ENCODE measurements at places on chromosomes 11 and 22.

GRCh38 chr11:37544491-37544890, 946.5 kb upstream of the RAG2 start:
- no peak for DNase-seq

- DNase-seq, result no peak
Measured at GRCh38 chr11:87002918-87003317, 34.8 kb upstream of the TMEM135 start.

GRCh38 chr11:102118937-102119336, 8.7 kb downstream of the YAP1 start:
- no peak for DNase-seq

GRCh38 chr11:77174559-77174958, 46.5 kb downstream of the MYO7A start:
- DNase-seq, result no peak

DNA sequence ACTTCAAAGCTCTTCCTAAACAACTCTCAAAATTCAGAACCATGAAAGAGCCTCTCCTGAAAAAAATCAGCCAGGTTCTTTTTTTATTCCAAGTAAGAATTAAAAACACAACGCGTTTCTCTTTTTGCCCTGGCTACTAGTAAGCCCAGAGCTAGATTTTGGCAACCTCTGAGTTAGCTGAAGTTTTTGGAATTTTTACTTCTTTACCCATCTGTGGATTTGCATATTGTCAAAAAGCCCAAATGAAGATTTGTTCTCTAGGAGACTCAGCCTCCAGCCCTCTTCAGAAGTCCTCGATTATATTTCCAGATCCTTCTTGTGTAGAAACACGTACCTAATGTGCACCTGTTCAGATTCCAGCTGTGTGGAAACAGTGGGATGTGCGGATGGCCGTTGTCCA, 517.9 kb downstream of the TBC1D22A start:
- no peak for DNase-seq

GRCh38 chr22:32177221-32177765, 18.2 kb upstream of the C22orf42 start:
- DNase-seq, result no peak

GRCh38 chr11:59173080-59173963, 1.4 kb downstream of the DTX4 start:
- peak; percentile 41 for DNase-seq

DNA sequence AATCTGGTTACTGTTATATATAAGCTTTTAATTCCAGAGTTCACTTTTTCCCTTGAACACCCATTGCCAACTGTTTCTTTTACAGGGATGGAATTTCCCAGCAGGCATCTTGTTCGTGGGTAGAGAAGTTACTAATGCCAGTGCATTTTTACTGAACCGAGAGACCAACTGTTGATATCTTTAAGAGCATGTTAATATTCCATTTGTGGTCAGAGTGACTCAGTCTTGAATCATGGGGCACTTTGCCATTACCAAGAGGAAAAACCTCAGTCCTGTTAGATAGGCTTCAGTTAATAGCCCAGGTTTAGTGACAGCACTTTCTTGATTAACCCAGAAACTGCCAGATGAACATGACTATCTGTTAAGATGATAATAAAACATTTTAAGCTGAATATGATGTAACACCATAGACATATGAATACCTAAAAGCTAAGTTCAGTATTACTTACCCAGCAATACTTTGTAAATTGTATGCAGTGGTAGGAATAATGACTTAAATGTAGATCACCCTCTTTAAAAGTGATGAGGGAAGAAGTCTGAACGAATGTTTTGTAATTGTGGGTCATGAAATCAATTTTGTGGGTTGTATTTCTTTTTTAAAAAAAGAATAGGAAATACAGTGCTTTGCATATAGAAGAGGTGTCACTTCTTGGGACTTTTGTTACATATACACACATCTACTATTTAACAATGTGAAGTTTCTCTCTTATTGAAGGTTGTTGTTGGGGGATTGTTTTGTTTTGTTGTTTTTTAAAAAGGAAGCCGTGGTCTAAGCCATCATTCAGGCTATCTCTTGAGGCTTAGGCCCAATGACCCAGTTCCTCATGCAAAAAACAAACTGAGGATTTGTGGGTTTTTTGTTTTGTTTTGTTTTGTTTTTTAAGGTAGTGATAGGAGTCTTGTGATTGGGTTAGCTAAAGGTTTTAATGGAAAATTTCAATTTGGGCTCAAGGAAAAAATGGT, 79.2 kb upstream of the GRIK4 start:
- no peak for DNase-seq

DNA sequence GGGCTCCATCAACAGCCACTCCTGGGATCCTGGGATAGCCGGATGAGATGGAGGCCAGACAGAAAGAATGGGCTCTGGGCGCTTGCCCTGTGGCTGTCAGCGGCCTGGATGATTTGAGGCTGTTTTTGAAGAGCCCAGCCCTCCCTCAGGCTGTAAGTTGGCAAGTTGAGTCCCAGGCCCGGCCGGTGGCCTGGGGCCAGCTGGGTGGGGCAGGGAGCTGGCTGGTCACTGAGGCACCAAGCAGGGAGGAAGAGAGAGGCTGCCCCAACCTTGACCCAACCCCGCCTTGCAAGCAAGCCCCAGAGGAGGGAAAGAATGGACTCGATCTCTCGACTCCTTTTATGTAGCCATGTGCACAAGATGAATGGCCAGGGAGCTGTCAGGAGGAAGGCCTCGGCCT, 34.9 kb downstream of the RIBC2 start:
- peak; percentile 56 for DNase-seq

- DNase-seq, result no peak
Measured at GRCh38 chr11:62069374-62069773, 54.4 kb upstream of the INCENP start.

- DNase-seq, result no peak
Measured at GRCh38 chr11:31711137-31711536, 100.0 kb downstream of the PAX6 start.

- DNase-seq, result no peak
Measured at GRCh38 chr22:30538280-30538679, 8.3 kb downstream of the SEC14L6 start.

DNA sequence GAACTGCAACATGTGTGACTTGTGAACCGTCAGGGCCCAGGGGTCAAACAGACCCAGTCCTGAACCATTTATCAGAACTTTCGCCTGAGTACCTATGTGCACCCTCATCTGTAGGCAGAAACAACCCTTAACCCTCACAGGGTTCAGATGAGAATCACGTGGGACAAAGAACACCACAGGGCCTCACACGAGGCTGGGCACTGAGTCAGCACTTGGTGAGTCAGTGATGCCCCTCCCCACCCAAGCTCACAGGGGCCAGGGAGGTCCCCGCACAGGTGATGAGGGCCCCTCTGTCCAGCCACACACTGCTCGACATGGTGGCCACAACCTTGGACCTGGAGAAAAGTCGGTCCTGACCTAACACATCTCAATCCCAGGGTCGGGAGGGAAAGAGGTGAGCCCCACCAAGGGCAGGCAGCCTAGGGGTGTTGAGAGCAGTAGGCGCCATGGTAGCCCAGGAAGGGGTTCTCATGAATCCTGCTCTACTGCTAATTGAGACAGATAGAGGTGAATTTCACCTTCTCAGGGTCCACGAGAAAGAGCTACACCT, 176.4 kb downstream of the SHANK2 start:
- no peak for DNase-seq

DNA sequence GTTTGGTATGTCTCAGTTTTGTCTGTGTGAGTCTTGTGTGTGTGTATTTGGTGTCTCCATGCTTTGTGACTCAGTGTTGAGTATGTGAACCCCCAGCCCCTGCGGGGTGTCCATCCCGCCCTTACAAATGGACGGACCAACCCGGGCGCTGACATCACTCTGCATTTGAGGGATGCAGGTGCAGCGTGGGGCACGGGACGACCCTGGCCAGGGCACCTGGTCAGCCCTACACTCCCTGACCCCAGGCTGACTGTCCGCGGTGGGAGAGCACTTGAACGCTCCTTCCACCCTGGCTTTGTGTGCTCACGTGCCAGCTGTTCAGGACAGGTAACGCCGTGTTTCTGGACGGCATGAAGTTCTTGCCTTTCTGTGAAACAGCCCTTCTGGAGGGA, 369.0 kb downstream of the BRD1 start:
- DNase-seq, result no peak

DNA sequence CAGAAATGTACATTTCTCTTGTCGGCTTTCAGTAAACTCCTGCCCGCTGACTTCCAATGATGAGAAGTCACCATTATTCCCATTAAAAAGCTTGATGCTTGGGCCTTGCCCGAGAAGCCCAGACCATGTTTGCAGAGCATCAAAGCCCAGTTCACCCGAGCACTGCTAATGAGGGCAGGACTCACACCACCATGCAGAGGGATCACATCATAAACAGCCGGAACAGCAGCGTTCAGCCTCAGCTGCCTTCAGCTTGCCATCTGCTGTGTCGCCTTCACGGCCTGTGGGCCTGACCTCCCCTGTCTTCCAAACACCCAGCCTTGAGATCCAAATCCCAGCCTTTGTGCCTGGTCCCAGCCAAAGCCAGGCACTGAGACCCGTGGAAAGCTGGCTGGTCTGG, 105.4 kb upstream of the CSNK2A3 start:
- no peak for DNase-seq

DNA sequence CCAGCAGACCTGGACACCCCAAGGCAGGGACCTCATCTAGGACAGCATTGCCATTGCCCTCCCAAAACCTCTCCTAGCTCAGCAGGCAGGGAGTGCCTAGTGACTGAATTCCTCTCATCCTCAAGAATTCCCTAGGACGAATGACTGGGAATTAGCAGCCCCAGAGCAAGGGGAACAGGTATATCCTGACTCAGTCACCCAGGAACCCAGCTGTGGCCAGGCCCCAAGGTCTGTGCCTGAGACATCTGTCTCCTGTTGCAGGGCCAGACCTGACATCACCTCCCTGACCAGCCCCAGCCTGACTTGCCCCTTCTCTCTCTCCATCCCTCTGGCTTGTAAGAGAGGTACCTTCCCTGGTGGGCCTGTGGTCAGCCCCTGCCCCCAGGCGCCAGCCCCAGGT, 39.0 kb upstream of the SUSD2 start:
- DNase-seq, result no peak

GRCh38 chr11:57751676-57752253, at the start of gene BTBD18:
Gene BTBD18, minus strand, starts transcription at chr11:57751819. Its CDS starts 631 bp downstream, at chr11:57751188.
- DNase-seq, result no peak

DNA sequence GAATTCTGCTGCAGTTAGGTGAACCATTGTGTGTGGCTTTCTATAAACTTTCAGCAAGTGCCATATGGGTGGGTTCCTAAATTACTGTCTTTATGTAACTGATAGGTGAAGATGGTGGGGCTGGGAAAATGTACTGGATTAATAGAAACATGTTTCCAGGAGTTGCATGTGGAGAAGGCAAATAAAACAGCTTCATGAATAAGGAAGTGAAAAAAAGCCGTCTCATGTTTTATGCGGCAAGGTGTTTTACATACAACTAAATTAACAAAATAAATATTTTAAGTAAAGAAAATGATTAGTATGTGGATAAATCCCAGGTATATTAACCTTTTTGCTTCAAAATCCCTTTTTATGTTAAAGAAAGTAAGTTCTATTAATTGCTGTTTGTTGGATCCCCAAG, 67.2 kb downstream of the EXT2 start:
- DNase-seq, result no peak

GRCh38 chr11:43930868-43931716, 11.3 kb upstream of the C11orf96 start:
- no peak for DNase-seq

GRCh38 chr11:126080161-126080941, 17.7 kb upstream of the CDON start:
- DNase-seq, result no peak

- DNase-seq, result no peak
Measured at GRCh38 chr22:38167988-38168407, 13.6 kb downstream of the PLA2G6 start.

DNA sequence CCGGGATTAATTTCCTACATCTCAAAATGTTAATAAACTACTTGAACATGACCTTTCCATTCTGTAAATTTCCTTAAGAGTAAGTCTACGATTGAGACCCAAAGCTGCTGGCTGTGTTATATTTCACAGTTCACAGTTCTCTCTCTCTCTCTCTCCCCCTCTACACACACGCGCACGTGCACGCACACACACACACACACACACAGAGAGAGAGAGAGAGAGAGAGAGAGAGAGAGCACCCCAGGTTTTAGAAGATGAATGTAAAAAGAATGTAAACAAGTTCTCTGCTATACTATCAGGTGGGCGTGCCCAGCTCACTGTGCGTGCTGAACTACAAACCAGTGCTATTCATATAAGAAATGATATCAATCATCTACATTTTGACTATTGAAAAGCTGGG, 3.3 kb downstream of the BDNF start:
- DNase-seq, result no peak

DNA sequence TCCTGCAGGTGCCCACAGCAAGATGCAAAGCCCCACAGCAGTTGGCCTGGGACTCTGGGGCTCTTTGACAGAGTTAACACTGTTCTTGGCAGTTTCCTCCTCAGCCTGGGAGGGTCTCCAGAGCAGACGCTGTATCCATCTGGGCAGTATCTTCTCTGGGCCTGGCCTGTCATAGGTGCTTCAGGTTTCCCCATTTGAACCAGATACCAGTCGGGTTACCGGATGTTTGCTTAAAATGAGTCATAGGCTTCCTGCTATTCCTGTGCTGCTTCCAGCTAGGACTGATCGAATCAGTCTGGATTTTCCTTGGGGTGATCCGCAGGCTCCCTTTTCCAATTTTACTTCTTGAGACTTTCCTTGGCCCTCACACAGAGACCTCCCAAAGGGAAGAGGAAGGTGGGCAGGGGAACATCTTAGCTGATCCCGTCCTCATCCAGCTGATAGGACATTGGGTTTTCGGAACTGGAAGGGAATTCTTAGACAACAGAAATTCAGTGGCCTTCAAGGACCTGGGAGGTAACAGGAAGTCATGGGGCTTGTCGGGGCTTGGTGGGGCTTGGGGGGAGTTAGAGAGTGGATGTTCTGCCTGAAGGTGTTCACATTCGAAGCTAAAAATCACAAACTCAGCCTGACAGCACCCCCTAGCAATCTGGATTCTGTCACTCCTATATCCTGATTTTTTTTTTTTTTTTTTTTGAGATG, 2.4 kb upstream of the RANGAP1 start:
- DNase-seq, result no peak

DNA sequence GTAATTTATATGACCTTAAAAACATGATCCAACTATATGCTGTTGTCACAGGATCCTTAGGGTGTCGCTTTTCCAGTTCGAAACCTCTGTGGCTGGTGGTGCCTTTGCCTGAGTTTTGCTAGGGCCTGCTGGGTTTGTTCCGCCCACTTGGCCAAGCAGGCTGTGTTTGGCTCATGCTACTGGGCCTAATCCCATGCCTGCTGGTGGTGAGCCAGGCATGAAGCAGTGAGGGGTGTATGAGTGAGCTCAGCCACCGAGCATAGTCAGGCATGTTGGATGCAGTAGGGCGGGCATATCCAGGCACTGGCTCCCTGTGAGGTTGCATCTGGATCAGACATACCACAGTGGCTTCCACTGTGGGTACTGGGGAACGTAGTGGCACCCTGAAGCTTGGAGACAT, 16.3 kb downstream of the NPAT start:
- no peak for DNase-seq
